Effector CD4-positive, alpha-beta T cell (primary cell): ENCODE measurements at places on chromosomes 2 and 18.
A peak's percentile ranks its signal among the peaks of the same experiment; 100 is the strongest.

- no peak for DNase-seq
Observed at GRCh38 chr2:74474899-74475298, 2.4 kb upstream of the MRPL53 start.

- no peak for DNase-seq
Observed at GRCh38 chr2:236975766-236976165, 109.9 kb upstream of the COPS8 start.

DNA sequence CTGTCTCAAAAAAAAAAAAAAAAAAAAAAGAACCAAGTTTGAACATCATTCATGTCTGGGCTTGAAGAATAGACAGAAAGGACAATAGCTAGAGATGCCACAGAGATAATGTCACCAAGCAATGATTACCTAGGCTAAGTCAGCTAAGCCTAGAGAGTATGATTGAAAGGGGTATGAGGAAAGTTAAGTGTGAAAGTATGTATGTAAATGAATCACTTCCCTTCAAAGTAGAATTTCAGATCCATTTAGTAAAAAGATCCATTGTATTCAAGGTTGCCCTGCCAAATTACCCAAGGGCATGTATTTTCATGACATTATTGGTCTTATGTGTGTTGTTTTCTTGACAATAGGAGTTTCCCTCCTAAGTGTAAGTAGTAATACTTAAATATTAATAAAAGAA is 34.1 kb upstream of the SLC39A10 start:
- DNase-seq = no peak

DNA sequence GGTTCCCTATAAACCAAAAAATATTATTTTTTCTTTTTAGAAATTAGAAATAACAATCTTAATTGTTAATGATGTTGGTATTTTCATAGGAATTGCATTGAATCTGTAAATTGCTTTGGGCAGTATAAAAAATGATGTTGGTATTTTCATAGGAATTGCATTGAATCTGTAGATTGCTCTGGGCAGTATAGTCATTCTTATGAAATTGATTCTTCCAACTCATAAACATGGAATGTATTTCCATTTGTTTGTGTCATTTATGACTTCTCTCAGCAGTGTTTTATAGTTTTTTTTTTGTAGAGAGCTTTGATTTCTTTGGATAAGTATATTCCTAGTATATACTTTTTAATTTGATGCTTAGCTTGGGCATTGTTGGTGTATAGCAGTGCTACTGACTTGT is 82.0 kb upstream of the NT5C1B start:
- no peak for DNase-seq

- DNase-seq = no peak
Observed at GRCh38 chr2:71670430-71670795, 217.1 kb downstream of the DYSF start.

GRCh38 chr2:10393640-10393982 is 54.5 kb downstream of the ODC1 start:
- no peak for DNase-seq

DNA sequence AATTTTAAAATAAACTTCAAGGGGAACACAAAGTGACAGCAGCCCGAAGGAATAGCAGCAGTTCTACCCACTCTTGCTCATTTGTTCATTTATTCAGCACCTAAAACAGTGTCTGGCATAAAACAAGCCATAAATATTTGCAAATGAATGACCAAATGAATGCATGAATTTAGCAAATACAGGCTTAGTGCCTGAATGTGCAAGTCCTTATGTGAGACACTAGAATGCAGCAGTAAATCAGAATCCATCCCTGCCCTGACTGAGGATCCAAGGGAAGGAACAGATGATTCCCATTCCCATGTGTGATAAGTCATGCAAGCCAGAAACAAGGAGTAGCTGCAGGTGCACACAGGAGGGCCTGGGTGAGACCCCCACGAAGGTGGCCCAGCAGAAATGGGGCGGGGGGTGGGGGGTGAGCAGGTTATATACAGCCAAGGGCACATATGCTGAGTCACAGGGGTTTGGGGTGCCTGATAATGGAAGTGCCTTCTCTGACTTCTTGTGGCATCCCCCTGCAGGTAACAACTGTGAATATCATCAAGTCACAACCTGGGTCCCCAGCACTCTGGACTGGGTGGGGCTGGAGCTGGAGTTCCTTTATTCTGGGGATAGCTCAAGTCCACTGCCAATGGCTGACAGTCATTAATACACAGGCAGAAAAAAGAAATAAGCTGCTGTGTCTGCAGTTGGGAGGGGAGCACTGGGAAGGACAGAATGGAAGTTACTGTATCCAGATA is 311.9 kb downstream of the TXNL1 start:
- DNase-seq = no peak

GRCh38 chr18:2387588-2387987 is 183.7 kb downstream of the METTL4 start:
- no peak for DNase-seq

GRCh38 chr2:200483729-200484198 is 26.1 kb downstream of the KCTD18 start:
- no peak for DNase-seq

DNA sequence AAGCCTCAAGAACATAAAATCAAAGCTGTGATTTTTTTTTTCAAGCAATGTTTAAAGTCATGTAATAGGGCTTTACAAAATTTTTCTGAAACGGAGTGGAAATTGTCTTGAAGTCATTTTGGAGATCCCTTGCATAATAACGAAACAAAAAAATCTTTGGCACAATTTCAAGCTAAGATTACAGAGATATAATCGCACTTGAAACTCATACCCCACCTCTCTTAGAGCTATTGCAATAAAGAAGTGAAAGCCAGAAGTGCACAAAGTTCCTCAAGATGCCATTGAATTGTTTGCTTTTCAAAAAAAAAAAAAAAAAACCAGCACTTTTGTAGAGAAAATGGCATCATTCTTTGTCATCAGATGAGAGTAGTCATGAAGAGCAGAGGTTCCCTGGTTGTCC is 152.3 kb downstream of the PAX3 start:
- no peak for DNase-seq

DNA sequence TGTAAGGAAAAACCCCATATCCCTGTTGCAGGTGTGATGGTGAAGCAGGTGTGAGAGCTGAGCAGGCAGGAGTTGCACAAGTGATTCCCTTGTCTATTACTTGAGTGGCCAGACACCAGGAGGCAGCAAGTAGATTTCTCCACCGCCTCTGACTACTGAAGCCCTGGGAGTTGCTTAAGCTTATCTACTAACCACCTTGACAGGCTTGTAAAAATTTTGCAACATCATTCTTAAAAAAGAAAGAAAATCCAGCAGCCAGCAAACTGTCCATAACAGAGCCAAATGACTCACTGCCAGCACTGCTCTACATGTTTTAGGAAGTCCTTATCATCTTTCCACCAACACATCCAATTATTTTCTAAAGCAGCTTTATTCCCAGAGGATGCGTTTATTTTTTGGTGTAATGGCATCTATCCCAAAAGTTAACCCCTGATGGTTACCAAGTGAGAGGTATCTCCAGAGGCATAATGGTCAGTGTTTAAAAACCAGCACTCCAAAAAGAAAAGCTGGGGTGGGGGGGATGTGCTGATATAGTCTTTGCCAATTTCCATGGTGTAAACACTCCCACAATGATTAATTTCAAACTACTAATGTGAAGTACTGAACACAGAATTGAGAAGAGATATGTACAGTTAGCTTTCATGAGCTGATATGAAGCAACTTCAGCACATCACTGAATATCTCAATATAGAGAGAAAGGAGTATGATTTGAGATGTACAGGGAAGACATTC is 16.3 kb upstream of the GPR39 start:
- no peak for DNase-seq

GRCh38 chr2:175158894-175159293 is 9.1 kb downstream of the ATF2 start:
- DNase-seq = no peak

DNA sequence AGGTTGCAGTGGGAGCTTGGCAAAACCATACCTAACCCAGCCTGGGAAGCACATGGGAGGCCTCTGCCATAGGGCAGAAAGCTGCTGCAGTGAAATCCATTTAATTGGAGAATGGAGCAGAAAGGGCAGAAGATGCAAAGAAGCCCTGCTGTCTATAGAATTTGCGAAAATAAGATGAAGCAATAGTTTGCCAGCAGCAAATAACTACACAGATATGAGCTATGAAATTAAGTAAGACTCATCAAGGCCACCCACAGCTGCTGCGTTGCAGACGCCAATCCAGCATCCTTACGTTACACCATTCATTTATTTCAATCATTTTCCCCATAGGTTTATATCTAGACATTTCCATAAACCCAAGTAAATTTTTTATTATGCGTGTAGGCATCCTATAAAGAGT is 21.1 kb downstream of the ATP8B1 start:
- no peak for DNase-seq

DNA sequence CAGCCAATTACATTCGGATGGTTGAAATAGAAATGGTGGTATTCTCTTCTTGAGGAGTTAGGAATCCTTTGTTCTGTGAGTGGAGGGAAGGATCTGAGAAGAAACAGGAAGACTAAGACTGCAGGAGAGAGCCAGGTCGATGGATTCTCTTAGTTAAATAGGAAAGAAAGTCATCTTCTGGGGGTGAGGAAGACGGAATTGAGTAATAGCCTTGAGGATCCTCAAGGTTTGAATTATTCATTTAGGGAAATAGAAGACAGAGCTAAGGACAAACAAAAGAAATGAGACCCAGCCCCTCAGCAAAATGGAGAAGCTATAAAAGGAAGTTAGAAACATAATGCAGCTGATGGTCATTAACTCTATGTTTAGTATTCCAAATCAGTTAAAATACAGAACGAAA is 1.8 kb downstream of the LAPTM4A start:
- no peak for DNase-seq

DNA sequence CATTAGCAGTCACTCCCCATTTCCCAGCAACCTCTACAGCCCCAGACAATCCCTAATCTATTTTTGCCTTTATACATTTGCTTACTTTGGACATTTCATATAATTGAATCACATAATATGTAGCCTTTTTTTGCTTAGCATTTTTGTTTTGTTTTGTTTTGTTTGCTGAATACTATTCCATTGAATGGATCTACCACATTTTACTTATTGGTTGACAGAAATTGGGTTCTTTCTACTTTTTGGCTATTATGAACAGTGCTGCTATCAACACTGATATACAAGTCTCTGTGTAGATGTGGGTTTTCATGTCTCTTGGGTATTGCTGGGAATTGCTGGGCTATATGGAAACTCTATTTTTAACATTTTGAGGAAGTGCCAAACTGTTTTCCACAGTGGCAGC is 7.6 kb downstream of the PTPN18 start:
- no peak for DNase-seq

DNA sequence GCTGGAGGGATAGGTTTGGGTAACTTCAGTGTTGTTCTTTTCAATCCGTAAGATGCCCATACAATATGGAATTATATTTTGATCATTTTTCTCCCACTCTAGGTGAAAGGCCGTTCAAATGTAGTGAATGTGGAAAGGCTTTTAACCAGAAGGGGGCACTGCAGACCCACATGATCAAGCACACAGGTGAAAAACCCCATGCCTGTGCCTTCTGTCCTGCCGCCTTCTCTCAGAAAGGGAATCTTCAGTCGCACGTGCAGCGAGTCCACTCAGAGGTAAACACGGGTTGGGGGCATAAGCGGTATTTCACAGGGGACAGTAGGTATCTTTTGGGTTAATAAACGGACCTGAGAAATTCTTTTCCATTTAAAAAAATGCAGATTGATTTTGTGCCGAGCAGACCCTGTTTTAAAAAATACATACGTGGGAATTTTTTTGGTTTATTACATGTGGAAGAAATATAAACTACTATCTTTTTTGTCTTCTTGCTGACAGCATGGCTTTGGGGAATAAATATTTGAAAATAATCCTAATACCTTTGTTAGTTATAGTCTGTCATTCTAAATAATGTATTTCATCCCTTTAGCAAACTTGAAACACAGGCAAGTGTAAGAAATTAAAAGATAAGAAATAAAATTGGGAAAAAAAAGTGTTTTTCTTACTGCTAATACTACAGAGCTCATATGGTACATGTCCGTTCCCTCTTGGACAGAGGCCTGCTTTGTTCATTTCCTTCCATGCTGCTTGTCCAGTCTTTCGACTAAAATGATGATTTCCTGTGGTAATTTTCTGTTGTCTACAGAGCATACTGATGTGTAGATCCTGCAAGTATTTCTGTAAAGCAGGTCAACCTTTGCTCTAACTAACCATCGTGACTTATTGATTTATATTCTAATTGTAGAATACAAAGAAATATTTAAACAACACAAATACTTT is 53.3 kb downstream of the ZNF236 start:
- peak; percentile 20 for DNase-seq

- no peak for DNase-seq
Observed at GRCh38 chr2:55843096-55843993, 80.2 kb downstream of the EFEMP1 start.

DNA sequence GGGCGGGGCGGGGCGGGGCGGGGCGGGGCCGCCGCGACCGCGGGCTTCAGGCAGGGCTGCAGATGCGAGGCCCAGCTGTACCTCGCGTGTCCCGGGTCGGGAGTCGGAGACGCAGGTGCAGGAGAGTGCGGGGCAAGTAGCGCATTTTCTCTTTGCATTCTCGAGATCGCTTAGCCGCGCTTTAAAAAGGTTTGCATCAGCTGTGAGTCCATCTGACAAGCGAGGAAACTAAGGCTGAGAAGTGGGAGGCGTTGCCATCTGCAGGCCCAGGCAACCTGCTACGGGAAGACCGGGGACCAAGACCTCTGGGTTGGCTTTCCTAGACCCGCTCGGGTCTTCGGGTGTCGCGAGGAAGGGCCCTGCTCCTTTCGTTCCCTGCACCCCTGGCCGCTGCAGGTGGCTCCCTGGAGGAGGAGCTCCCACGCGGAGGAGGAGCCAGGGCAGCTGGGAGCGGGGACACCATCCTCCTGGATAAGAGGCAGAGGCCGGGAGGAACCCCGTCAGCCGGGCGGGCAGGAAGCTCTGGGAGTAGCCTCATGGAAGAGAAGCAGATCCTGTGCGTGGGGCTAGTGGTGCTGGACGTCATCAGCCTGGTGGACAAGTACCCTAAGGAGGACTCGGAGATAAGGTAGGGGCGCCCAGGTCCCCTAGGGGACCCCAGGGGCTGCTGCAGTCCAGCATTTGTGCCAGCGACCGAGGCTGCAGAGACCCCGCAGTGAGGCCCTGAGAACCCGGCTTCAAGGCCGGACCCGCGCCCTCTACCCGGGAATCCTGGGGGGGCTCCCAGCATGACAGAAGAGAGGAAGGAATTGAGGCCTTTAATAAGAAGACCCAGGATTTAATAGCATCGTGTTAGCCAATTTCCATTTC is at the start of gene KHK:
Gene KHK (plus strand): TSS at position 49 of the 870 bp plus-strand sequence. CDS start 488 bp downstream, at position 537.
- DNase-seq = no peak

DNA sequence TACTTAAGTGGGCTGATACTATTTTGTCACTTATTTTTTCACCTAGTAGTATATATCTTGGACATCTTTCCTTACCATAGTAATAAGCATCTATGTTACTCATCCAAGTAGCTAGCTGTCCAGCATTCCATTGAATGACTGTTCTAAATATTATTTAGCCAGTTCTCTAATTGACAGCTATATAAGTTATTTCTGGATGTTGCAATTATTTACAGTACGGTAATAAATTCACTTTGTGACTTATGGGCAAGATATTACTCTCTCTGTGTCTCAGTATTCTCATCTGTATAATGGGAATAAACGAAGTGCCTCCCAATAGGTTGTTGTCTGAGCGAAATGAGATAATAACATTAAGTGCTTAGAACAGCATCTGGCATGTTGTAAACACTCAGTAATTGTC is 46.6 kb upstream of the AGAP1 start:
- no peak for DNase-seq
